Peyer's patch (tissue), 4 donors: ENCODE measurements at places on chromosomes 3 and 15. TPM values are rescaled to one million over a fixed set of nuclear protein-coding genes. Genes with fewer than 3 reads are reported as not detected.

GRCh38 chr3:40679290-40679689 is 154.5 kb downstream of the ZNF621 start:
- DNase-seq = no peak

DNA sequence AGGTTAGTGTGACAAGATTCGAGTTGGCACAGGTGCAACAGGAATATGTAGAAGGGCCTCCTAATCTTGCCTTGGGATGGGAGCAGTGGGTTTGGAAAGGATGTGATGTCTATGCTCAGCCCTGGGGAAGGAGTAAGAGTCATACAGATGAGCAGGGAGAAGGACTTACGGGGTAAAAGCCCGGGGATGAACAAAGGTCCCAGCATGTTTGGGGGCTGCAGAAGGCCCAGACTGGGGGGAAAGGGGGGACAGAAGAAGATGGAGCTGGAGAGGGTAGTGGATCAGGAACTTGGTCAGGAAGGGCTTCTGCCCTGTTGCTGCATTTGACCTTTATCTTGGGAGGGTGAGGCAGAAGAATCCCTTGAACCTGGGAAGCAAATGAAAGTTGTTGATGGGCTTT is 240.1 kb upstream of the ST8SIA2 start:
- no peak for DNase-seq

The TLE3 gene
- total RNA-seq = 136 TPM

The ACTC1 gene
- not detected for total RNA-seq

- DNase-seq = no peak
Observed at GRCh38 chr3:55686426-55687254, 199.5 kb upstream of the WNT5A start.

The ZNF717 gene
- 11.0 TPM for total RNA-seq

- no peak for DNase-seq
Observed at GRCh38 chr3:48065035-48065434, 48.8 kb upstream of the MAP4 start.

DNA sequence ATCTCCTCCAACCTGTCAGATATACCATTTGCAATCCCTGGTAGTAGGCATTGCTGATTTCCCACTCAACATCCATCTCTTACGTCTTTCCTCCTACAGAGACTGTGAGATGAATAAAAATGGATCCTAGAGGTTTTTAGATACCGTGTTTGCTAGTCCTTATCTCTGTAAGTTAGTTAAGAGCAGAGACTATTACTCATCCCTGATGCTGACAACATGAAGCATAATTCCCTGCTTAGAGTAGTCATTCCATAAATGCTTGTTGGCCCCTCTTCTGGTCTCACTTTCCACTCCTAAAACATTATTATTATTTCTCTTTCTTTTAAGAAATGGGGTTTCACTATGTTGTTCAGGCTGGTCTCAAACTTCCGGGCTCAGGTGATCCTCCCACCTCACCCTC is 136.2 kb downstream of the RTP4 start:
- DNase-seq = no peak

GRCh38 chr3:112132975-112133448 is at the start of gene GCSAM:
Gene GCSAM (minus strand): TSS chr3:112133248. CDS start chr3:112133120, 128 bp downstream.
- DNase-seq = peak; percentile 78

DNA sequence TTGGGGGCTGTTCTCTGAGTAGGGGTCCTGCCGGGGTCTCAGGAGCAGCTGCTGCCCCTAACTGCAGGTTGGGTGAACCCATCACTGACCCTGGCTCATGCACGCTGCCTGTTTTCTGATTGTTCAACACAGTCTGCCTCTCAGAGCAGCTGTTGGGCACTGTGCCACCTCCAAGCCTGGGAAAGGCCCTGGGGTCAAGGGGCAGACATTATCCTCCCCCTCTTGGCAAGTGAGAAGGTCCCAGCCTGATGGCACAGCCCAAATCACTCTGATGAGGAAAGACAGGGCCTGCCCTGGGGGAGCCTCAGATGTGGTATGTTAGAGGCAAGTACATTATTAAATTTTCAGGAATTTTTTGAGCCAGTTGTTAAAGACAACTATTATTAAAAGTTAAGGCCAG is 14.1 kb upstream of the GNAT1 start:
- DNase-seq = no peak

- DNase-seq = no peak
Observed at GRCh38 chr3:127566833-127567232, 23.7 kb downstream of the TPRA1 start.

DNA sequence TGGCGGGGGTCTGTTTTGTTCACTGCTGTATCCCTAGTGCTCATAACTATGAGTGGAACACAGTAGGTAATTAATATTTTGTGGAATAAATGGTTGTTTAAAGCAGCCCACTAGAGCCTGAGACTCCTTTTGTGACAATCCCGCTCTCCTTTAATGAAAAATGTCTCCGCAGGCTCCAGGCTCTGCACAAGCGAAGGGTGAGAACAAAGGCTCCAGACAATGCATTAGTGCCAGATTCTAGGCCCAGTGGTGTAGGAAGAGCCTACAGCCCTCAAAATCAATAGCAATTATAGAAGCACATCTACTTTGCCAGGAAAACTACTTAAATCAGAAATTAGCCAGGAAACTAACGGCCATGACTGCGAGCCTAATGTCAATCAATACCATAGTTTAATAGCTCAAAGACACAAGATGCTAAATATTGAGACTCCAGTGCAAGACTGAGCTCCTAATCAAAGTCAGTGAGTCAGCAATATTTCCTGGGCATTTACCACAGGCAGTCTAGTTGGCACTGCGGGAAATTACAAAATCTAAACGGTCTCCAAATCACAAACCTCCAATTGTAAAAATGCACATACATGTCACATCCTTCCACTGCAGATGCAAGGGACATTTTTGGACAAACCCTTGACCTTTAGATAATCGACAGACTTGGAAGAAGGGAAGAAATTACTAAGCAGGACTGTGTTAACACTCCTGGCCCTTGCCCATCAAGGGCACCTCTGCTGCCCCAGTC is 2.3 kb downstream of the ANXA2 start:
- DNase-seq = no peak

The GOLGA6L7 gene
- total RNA-seq = not detected

The TTC21A gene
- 41.3 TPM for total RNA-seq

- no peak for DNase-seq
Observed at GRCh38 chr15:68989541-68990230, 24.8 kb upstream of the NOX5 start.

GRCh38 chr3:65713016-65713415 is 325.7 kb downstream of the MAGI1 start:
- DNase-seq = no peak

DNA sequence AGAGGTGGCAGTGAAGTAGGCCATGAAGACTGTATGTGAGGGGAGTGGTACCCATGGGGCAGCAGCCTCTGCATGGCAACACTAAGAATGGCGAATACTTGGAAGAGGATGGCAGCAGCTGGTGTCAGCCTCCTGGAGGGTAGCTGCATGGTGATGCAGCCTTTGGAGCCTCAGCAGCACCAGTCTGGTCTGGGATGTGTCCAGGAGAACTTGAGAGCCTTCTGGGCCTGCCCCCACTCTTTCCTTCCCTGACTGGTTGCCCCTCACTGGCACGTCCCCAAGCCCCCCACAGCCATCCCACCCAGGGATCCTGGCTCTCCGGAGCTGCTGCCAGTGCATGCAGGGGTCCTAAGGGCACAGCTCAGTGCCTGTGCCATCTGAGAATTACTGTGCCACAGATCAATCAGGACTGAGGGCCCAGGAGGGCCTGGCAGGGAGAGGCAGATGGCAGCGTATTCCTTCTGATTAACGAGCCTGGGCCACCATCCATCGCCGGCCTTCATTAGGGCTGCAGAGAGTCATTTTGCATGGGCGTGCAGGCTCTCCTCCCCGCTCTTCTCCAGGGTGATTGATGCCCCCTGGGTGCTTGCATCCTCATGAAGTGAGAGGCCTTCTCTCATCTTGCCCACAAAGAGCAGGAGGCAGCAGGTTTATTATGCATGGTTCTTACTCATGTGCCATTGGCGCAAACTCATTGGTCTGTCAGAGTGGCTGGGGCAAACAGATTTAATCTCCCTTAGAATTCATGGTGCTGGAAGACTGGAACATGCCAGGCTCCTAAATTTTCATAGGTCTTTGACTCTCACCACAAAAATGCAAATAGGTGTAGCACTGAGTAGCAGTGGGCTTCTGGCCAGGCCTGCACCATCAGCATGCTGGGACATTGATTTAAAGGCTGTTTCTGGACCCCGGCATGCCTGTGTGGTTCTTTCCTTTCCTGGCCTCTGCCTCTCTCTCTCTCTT is 116.8 kb downstream of the EPHB1 start:
- DNase-seq = no peak

GRCh38 chr15:65821070-65821469 is 29.0 kb upstream of the DENND4A start:
- DNase-seq = no peak

The TUBGCP4 gene
- 19.8 TPM for total RNA-seq

- no peak for DNase-seq
Observed at GRCh38 chr3:43727930-43728329, 37.2 kb downstream of the ABHD5 start.

GRCh38 chr15:40844696-40845030 is 815 bp downstream of the SPINT1 start:
- DNase-seq = no peak

The PCSK6 gene
- 10.6 TPM for total RNA-seq

DNA sequence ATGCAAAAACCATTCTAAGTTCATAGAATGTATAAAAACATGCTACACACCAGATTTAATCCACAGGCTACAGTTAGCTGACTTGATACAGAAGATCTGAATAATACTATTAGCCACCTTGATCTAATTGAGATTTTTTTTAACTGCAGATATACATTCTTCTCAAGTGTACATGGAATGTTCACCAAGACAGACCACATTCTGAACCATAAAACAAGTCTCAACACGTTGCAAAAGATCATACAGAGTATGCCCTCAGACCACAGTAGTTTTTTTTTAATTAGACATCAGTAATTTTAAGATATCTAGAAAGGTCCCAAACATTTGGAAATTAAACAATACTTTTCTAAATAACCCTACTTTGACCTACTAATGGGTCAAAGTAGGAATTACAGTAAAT is 83.3 kb downstream of the FGF7 start:
- DNase-seq = no peak

The CNTN4 gene
- 31.1 TPM for total RNA-seq

DNA sequence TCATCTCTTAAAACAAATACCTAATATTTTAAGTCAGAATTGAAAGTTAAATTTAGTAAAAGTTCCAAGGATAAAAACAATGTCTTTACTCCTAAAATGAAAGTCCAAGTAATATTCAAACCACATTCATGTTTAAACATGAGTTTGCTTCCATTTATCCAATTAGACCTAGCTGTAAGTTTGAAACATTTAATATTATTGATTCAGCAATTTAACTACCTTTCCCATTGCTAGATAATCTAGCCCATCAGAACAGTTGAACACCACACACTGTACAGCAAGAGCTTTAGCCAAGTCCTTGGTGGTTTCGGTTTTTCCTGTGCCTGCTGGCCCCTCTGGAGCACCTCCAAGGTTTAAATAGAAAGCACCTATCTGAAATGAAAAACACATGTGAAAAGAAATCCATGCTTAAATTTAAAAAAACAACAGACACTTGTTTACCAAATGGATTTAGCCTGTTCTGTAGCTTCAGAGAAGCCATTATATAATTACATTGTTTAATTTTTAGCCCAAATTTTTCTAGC is 97.8 kb downstream of the DNAH12 start:
- DNase-seq = no peak

DNA sequence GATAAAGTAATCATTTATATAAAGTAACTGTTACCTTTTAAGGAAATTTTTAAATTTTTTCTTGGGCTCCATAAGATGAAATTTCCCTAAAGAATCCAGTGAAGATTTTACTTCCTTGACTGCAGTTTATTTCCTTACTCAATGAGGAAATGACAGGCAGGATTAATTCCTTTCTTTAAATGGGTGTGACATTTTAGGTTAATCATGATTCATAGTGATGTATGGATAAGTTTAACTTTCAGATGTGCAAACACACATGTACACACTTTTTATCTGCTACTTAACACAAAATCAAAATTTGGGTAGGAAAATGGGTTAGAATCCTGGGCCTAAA is 11.2 kb upstream of the LEO1 start:
- DNase-seq = no peak

- DNase-seq = peak; percentile 6
Observed at GRCh38 chr3:126542340-126543241, 16.1 kb downstream of the C3orf22 start.

The SUSD5 gene
- 0.40 TPM for total RNA-seq

- DNase-seq = no peak
Observed at GRCh38 chr15:63492541-63493077, 11.8 kb upstream of the USP3 start.

The OCA2 gene
- total RNA-seq = 3.0 TPM

- no peak for DNase-seq
Observed at GRCh38 chr15:29053006-29053405, 167.2 kb downstream of the APBA2 start.

DNA sequence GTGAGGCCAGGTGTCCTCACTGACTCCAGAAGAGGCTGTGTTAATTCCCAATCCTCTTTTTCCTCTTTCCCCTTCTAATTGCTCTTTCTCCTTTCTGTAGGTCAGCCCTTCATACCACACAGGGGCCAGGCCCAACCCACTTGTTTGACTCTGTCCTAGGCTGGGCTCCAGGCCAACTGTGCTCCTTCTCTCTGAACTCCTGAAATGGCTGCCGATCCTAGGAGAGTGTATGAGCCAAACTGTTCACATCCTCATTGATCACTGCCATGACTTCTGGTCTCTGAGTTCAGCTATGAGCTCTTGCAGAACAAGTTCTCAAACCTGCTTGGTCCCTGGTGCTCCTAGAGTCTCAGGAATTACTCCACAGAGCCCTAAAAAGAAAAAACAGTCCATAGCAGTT is 145.1 kb downstream of the VGLL4 start:
- peak; percentile 21 for DNase-seq

- no peak for DNase-seq
Observed at GRCh38 chr3:42872718-42873117, 3.0 kb downstream of the CYP8B1 start.

- DNase-seq = no peak
Observed at GRCh38 chr3:7565574-7565973, 704.7 kb downstream of the GRM7 start.

DNA sequence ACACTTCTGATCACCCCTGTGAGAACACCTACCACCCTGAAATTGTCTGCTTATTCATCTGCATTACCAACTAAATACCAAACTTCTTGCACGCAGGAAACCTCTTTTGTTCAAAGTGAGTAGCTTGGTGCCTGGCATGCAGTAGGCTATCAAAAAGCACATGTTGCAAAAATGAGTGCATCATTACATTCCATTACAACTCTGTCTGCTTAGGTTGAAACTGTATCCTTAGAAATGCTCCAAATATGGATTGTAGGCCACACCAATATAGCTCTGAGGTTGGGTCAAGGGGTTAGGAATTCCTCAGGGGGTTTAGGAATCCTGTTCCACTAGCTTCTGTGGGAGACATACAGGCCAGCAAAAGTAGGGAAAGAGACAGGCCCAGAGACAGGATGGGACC is 107.2 kb downstream of the THRB start:
- no peak for DNase-seq

The CYP1A1 gene
- 3.3 TPM for total RNA-seq

GRCh38 chr3:12601072-12601471 is 44.2 kb downstream of the MKRN2 start:
- no peak for DNase-seq

The PRTG gene
- 0.19 TPM for total RNA-seq

The FMN1 gene
- 15.4 TPM for total RNA-seq
